ENCODE measurements at places on chromosomes 2 and 18.

DNA sequence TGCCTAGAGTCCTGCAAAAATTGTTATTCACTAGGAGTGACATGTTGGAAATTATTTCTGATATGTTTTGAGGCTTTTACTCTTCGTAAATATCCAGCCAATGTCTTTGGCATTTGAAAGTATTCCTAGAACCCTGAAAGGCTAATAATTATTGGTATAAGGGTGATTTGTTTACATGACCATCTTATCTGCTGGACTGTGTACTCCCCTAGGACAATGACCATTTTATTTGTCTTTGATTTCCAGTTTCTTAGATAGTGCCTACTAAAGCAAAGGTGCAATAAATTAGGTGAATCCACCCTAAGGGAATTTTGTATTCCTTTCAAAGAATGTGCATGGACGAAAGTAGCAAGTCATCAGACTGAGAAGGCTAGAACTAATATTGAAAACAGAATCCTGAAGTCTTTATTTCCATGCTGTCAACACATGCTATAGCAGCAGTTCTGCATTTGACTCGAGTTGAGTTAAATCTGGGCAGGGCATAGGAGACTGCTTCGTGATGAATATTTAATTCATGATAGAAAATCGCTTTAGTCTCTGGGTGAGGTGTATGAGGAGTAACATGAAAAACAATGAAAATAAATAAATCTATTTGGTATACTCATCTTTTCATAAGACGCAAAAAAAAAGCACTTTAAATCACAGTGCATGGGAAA lies 235.7 kb downstream of the GPD2 start:
- no peak for DNase-seq

DNA sequence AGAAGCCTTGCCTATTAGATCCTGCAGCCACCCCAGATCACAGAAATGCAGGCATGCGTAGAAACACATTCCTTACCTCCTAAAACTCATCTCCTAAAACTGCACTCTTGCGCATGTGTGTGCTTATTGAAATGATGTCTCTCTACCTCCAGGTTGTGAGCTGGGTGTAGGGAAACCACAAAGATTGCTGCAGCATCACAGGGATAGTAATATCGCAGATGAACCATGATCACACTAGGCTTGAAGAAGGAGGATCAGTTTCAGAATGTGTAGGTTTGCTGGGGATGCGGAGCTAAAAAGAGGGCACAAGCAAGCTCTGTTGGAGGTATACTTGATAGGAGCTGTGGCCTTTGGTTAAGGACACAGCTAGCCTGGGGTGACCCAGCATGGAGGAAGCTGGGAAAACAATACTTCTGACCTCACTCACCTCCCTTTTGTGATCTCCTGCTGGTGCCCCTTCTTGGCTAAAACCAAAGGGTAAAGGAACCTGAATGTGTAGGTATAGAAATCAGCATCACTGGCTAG lies 118.8 kb downstream of the SETBP1 start:
- DNase-seq: no peak

DNA sequence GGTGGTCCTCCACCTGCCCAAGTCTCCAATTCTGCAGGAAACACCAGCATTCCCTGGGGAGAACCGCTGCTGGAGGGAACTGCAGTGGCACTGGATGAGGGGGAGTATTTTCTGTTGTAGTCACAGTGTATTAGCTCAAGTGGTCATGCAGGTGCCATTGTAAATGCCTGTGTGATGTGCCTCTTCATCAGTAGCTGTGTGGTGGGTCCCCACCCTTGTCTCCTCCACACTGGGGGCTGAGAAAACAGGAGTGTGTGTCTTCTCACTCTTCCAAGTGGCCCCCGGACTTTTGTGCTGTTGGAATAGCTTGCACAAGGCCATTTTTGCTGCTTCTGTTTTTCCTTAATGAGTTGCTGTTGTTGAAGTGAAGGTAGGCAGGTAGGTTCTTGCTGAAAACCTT lies 8.7 kb downstream of the NCK2 start:
- DNase-seq: no peak

DNA sequence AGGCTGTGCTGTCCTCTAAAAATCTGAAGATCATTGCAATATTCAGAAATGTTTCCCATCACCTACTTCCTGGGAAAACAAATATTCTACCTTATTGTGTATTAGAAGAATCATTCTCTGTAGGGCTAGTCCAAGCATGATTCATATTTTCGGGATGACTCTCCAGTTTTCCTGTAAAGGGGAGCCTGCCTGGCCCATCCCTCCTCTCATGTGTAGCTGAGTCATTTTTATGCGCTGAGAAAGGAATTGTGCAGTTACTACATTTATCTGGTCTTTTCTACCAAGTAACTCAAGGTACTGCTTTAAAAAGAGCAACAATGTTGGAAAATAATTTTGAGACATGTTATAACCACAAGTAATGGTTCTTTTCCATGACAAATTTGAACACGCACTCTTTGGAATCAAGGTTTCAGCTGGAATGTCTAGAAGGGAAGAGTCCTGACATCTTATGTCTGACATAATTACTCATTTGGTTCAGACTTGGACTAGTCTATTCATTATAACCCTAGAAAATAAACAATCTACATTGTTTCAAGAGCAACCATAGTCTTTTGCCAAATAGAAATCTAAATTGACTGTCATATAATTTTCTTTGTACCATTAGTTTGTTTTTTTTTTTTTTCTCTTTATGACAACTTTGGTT lies 6.6 kb downstream of the DSG3 start:
- DNase-seq: no peak

DNA sequence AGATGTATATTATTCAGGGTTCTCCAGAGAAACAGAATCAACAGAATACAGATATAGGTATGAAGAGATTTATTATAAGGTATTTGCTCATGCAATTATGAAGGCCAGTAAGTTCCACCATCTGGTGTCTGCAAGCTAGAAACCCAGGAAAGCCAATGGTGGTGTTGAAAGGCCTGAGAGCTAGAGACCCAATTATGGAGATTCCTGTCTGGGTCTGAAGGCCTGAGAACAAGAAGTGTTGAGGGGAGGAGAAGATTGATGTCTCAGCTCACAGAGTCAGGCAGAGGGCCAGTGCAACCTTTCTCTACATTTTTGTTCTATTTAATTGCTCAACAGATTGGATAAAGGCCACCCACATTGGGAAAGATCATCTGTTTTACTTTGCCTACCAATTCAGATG lies 524.2 kb upstream of the CRIM1 start:
- DNase-seq: no peak

DNA sequence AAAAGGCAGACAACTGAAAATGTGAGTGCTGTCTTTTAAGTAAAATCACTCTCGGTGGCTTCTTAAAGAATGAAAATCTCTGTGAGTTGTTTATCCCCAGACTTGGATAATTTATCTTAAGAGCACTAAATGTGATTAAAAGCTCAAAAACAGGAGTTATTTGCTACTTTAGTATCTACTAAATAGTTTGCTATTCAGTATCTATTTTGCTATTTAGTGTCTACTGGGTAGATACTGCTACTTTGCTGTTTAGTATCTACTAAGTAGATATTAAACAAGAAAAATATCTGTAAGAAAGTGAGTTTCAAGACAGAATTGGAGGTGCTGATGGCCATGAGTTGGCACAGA lies 1.4 kb upstream of the KCNG3 start:
- no peak for DNase-seq

DNA sequence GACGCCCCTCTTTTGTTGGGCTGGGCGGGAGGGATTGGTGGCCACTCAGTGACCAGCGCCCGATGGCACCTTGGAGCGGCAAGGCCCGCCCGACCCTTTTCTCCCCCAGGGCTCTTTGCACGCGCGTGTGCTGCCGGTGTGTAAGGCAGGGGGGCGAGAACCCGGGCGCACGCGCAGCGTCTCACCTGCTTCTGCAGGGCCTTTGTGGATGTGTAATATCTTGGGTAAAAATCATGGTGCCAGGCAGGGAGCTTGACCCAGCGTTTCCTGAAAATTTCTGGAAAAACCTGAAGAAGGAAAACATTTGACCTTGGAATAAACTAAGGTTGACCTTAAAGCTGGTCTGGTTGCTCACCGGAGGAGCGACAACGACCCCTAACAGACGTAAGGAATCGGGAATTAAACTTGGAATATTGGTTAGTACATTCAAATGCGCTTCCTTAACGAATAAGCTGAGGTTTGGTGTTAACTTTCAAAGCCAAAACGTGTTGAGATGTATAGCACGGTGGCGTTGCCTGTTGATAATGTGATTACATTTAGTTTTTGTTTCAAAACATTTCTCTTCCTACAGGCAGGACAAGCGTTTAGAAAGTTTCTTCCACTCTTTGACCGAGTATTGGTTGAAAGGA lies 438 bp downstream of the HSPE1 start:
- no peak for DNase-seq

DNA sequence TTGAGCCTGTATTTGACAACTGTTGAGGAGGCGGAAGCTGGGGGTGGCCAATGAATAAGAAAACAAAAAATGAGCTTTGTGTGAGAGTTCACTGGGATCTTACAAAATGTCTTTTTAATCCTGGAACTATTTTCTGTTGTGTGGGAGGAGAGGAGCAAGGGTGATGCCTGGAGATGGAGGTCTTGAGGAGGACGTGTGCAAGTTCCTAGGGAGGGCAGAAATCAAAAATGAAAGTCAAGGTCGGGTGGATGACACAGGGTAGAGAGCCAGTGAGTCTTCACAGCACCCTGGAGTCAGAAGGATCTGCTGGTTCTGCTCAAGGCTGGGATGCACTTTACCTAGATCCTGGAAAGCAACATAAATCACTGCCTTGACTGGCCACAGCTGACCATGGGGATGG lies 180.3 kb upstream of the PKDCC start:
- no peak for DNase-seq

DNA sequence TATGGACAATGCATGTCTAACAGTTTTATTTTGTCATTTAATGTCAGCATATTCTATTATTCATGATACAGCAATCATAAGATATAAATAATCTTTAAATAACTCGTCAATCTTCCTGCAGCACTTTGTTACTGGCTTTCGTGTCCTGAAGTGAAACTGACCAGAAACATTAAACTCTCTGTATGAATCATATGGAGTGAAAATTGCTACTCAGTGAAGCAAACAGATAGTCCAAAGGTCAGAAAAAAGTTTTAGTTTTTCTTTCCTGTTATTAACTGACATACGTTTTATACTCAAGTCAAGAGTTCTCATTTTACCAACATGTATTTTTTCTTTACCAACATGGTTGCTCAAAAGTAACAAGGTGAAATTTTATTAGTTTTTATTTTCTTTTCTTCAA lies 106.8 kb upstream of the GALNT5 start:
- DNase-seq: no peak

- DNase-seq: no peak
Measured at GRCh38 chr2:214076527-214076926, 334.3 kb upstream of the VWC2L start.

GRCh38 chr2:175282300-175282699 lies 100.8 kb upstream of the ATP5MC3 start:
- no peak for DNase-seq

GRCh38 chr18:3652380-3653262 lies 202.6 kb downstream of the TGIF1 start:
- no peak for DNase-seq

- no peak for DNase-seq
Measured at GRCh38 chr2:47300609-47301276, 102.2 kb upstream of the MSH2 start.
